ENCODE measurements at places on chromosomes 5 and 9.

- no peak for DNase-seq
Observed at GRCh38 chr5:178902849-178903248, 7.1 kb downstream of the ZFP2 start.

GRCh38 chr5:155651-156410, 35.5 kb upstream of the LRRC14B start:
- DNase-seq = no peak

GRCh38 chr9:76459694-76460635, 983 bp downstream of the GCNT1 start:
- peak; percentile 68 for DNase-seq

DNA sequence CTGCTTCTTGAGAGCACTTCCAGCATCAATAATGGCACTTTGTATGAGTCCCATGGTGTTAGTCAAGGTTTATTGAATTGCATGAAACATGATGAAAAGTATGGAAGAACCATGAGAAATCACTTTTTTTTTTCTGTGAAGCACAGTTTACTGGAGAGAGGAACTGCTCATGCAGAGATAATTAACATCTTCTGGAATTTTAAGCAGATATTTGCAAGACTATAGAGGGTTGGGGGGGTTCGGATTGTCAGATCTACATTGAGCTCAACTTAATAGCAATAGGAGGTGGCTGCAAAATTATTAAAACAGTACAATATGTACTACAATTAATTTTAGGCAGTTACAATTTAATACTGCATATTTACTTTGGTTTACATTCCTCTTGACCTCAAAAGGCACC, 204.4 kb upstream of the CDH10 start:
- DNase-seq = no peak

- no peak for DNase-seq
Observed at GRCh38 chr9:129263836-129264235, 85.8 kb upstream of the IER5L start.

- peak; percentile 62 for DNase-seq
Observed at GRCh38 chr9:10566848-10567247, 46.0 kb downstream of the PTPRD start.

All from fibroblast of skin of back (primary cell).